ENCODE measurements at places on chromosomes 6 and 20.

GRCh38 chr6:52642368-52642767 is 28.5 kb upstream of the TMEM14A start:
- no peak for DNase-seq

GRCh38 chr20:4112481-4113421 is 97.4 kb upstream of the RNF24 start:
- no peak for DNase-seq

- DNase-seq: no peak
Observed at GRCh38 chr20:56964901-56965300, 301.5 kb downstream of the BMP7 start.

DNA sequence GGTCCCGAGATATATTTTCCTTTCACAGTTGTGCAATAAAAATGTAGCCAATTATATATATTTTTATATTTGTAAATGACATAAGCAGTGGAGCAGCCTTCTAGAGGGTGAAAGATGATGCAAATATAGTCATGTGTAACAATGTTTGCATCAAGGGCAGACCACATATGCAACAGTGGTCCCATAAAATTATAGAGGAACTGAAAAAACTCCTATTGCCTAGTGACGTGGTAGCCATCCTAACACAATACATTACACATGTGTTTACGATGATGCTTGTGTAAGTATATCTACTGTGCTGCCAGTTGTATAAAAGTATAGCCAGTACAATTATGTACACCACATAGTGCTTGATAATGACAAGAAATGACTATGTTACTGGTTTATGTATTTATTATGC is 162.8 kb downstream of the ZFAND3 start:
- no peak for DNase-seq

GRCh38 chr6:1037430-1038202 is 274.3 kb upstream of the FOXQ1 start:
- DNase-seq: no peak

- DNase-seq: no peak
Observed at GRCh38 chr20:19654921-19655320, 103.1 kb upstream of the RIN2 start.

- DNase-seq: no peak
Observed at GRCh38 chr6:106165885-106166485, 79.8 kb downstream of the PRDM1 start.

GRCh38 chr20:57193094-57193493 is 73.3 kb downstream of the BMP7 start:
- DNase-seq: no peak

DNA sequence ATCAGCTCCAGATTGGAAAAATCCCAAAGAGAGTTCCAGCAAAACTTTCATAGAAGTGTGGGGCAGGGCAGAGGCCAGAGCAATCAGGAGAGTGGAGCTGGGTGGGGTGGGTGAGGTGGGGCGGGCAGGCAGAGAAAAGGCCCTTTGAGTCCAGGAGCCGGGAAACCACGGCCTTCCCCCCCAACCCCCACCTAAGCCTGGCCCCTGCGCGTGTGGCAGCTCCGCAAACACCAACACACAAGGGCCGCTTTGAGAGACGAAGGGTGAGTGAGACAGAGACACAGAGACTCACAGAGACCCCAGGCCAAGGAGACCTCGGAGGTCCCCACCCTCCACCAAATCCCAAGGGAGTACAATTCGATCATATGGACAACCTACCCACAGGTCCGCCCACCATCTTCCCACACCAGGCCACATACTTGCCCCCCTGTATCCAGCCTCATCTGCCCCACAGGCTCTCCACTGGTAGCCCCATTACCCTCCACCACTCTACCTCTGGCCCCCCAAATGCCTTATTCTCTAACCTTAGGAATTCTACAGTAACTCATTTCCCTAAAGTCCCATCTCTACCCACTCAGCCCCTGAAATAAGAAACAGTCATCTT is 1.7 kb downstream of the COL11A2 start:
- no peak for DNase-seq

DNA sequence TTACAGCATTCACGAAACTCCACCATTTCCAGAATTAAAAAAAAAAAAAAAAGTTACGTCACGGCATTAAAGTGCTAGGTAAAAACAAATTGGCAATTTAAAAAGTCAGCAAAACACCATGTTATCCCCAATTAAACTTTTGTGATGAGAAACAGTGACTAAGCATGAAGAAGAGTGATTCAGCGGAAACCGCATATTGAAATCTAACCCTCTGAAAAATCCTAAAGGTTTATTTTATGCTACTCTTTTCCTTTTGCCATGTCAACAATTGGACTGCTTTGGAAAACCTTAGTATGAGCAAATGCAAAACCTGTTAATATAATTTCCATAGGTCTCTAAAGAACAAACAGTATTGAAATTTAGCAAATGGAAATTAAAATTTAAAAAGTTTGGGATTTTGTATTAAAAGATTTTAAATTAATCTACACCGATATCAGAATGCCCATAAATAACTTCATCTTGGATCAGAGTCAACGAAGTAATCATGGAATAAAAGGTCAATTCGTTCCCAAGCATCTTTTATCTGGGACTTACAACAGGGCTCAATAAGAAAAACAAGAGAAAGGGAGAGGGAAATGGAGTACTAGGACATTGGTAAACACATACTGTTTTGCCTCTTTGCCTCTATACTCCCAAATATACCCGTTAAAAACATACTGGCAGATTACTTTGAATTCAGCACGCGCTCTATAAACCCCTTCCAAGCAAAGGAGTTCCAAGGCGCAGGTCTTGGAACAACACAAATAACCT is 1.1 kb downstream of the FBXO30 start:
- no peak for DNase-seq

GRCh38 chr6:466564-466963 is 75.0 kb downstream of the IRF4 start:
- DNase-seq: no peak

DNA sequence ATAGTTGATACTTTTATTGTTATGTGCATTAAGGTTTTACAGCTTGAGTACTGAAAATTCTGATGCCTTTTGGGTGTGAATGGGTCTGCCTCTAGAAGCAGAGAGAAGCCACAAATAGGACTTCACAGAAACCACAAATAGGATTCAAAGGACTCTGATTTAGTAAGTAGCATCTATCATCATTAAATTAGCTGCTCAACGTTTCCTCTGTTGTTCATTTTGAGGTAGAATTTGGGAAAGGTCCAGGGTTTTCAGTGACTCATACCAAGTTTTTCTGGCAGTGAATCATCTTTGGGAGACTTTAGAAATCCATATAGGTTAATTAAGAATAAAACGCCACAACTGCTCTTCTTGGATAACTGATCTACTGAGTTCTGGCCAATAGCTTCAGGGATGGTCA is 105.1 kb downstream of the PHF3 start:
- DNase-seq: no peak

DNA sequence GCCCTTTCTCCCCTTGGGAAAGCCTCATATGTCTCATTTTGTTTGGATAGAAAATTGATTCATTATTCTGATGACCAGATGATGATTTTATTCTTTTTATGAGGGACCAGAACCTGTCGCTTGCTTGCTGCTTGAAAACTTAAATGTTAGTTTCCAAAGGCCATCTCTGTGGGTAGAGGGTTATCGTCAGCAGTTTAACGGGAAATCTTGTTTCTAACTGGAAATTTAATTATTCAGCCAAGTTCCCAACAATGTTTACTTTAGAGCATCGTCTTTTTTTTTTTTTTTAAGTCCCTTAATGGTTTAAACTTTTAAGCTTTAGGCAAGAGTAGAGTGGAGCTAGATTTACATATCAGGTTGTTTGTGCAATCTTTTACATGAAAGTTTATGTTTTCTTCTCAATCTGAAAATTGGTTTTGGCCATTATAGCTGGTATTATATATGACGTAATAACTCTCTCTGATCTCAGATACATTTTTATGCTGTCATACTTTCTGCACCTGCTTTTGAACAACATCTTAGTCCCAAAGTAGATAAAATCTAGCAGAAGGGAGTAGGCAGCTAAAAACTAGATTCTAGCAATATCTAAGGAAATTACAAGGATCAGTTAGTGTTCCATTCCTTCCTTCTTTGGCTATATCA is 93.9 kb downstream of the FOXO3 start:
- DNase-seq: no peak

GRCh38 chr6:63530182-63530581 is 42.1 kb upstream of the LOC128125822 start:
- no peak for DNase-seq

DNA sequence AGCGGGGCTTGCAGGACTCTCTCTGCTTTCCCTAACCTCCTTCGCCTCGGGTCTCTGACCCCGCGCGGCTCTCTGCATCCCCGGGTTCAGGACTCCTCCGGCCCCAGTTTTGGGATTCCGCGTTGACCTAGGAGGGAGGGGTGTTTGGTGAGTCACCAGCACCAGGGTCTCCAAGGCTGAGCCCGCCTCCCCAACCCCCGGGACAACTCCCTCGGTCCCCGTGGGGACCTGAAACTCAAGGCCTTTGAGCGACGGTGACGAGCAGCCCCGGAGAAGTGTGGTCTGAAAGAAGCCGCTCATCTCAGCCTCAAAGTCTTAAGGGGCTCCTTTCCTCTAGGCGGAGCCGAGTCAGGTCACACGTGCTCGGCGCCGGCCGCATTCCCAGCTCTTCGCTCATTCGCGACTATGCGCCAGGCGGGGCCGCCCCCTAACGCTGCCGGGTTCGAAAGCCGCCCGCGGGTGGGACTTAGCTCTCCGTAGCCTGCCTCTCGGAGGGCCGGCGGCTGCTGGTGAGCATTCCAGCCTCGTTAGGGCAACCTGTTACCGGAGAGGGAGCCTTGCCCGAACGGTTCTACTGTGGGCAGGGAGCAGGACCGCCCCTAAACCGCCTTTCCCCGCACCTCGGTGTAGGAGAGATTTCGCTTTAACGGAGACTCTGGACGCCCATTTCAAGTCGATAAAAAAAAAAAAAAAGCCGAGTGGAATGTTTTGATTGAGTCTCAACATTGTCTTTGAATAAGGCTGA is 3.0 kb upstream of the PRDM13 start:
- DNase-seq: no peak

DNA sequence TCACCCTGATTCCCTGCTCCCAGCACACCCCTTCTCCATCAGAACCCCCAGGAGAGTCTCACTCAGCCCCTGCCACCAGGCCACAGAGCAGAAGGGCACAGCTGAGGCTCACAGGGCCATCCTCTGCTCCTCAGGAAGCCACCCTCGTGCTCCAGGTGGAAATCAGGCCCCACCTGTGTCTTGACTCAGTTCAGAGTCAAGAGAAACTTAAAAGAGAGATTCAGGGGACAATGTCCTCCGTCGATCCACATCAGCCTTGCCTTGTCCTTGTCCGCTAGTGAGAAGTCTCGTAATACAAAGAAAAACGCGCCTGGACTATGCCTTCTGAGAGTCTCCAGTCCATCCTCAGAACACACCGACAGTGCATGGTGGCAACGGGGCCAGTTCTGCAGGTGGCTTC is 114.6 kb downstream of the SYNDIG1 start:
- no peak for DNase-seq

DNA sequence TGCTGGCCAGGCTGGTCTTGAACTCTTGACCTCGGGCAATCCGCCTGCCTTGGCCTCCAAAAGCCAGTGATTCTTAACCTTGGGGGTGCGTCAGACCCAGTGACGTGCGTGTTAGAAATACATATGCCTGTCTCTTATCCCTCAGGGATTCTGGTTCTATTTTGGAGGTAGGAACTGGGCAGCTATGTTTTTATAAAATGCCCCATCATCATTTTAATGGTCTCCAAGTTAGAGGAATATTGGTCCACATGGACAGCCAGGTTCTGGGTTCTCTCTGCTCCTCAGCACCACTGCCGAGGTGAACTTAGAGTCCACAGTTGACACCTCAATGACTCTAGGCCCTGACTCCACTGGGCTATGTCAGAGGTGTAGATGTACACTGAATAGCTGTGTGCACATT is 352.7 kb downstream of the SMOC2 start:
- no peak for DNase-seq

GRCh38 chr6:108862479-108863191 is 14.4 kb downstream of the ARMC2 start:
- DNase-seq: no peak

DNA sequence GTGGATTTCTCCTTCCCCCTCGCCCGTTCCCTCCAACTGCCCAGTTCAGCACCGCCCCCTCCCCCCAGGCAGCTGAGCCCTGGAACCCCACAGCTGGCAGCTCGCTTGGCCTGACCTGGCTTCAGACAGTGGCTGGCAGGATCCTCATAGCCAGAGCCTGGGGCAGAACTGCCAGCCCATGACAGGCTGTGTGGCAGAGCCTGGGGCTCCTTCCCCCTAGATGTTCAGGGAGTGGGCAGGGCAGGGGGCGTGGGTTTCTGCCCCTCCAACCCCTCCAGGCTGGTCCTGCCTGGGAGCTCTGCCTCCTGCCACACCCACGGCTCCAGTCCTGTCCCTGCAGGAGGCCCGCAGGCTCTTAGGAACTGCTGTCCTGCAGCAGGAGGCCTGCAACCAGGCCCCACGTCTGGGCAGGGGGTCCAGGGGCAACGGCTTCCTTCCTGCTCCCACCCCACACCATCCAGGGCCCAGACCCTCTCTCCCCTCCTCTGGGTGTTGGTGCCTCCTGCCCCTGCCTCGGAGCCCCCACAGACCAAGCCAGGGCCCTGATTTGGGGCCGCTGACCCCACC is 9.6 kb upstream of the KCNQ2 start:
- no peak for DNase-seq

GRCh38 chr6:104396077-104396476 is 463.6 kb downstream of the HACE1 start:
- no peak for DNase-seq

Measured in stimulated activated CD8-positive, alpha-beta memory T cell treated with anti-CD3 and anti-CD28 coated beads, Interleukin-12 subunit alpha, Interleukin-12 subunit beta, amount 100 ng/mL, for 4 hours (primary cell).